ENCODE measurements at places on chromosomes 2 and 18.

DNA sequence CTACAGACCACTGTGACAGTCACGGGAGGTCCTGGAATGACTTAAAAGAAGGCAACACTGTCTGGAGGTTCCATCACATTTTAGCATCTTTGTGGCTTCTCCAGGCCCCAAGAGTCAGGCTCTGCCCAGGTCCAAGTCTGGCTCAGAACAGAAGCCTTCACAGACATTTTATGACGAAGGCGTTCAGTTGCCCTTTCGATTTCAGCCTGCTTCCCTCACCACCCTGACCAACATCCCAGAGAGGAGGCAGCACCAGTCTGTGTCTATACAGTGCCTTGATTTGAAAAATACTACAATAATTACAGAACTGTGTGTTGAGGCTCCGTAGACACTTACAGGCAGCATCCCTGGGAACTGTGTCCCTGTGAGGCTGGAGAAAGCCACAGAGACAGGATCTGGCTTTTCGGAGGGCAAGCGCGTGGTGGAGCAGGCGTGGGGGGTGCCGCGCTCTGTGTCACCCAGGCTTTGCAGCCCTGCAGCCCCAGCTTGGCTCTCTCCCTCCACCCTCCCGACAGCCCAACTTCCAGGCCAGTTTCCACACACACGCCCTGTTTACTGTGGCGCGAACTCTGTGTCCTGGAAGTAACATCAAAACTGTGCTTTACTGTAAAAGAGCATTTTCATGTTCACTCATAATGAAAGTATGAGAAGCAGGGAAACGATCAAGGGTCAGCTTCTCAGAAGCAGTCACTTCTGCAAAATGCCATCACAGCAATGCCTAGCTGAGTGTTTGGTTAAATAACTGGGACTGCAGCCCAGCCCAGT lies 153.5 kb upstream of the ALKAL2 start:
- peak; percentile 52 for DNase-seq

GRCh38 chr2:74991977-74992376 lies 33.5 kb downstream of the POLE4 start:
- DNase-seq = no peak

GRCh38 chr18:9188359-9189231 lies 52.0 kb downstream of the ANKRD12 start:
- DNase-seq = no peak

DNA sequence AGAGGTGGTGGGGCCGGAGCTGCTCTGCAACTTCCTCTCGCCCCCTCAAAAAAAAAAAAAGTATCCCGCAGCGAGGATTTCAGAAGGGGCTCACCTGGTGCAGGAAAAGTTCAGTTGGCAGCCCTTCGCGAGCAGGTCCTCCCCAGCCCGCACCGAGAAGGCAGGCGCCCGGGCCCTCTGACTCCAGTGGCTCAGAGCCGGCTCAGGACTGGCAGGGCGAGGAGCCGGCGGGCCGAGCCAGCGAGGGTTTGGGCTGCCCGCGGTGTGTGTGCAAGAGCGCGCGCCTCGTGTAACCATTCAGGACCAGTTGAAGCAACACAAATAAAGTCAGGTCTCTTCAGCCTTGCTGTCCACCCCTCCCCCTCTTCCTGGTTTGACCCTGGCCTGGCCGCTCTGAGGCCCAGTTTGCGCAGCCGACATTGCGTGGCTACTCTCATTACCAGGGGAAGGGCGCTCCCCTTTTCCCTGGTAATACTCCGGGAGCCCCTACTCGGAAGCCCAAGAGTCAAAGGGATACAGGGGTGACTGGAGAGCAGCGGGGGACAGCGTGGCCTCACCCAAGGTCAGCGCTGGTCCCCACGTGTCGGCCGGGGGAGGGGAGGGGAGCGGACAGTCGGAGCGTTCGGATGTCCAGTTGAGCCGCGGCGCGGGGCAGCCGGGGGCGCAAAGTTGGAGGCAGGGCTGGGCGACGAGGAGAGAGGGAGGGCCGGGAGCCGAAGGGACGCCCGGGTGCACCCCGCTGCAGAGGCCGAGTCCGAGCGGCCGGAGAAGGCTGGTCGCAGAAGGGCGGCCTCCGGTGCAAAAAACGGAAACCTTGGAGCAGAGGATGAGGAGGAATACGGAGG lies 12.3 kb downstream of the EN1 start:
- DNase-seq = peak; percentile 87

DNA sequence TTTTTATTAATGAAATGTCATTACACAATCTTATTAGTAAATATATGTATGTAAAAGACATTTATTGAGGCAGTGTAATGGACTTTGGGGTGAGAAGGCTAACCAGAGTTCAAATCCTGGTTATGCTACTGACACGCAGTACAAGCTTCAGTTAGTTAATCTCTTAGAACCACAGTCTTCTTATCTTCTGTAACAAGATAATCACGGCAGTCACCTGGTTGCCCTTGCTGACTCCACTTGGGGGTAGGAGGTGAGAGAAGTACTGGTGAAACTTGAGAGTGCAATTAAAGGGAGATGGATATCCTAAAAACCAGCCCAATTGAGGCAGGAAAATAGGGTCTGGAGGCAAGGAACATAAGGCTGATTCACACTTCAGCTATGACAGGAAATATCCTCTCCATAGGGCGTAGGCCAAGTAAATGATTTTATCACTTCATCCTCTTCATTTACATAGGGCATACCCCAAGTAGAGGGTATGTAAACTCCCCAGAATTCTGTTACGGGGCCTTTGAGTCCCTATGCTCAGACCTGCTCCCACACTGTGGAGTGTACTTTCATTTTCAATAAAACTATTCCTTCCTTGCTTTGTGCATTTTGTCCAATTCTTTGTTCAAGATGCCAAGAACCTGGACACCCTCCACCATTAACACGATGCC lies 21.3 kb downstream of the SKA1 start:
- no peak for DNase-seq

DNA sequence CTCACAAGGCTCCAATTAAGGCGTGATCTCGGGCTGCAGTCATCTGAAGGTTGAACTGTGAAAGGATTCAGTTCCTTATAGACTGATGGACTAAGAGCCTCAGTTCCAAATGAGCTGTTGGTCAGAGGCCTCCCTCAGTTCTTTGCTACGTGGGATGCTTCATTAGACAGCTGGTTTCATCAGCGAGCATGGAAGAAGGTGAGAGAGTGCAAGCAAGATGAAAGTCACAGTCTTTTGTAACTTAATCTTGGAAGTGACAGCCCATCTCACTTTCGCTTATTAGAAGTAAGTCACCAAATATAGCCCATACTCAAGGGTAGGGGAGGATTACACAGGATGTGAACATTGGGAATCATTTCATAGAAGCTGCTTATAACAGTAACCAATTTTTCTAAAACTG lies 26.8 kb downstream of the PPP1CB start:
- no peak for DNase-seq

Data from lower leg skin (tissue), 4 donors.